ENCODE measurements at places on chromosomes 7 and 10.

GRCh38 chr7:128163473-128163872 lies 77.6 kb upstream of the LEP start:
- DNase-seq: no peak

DNA sequence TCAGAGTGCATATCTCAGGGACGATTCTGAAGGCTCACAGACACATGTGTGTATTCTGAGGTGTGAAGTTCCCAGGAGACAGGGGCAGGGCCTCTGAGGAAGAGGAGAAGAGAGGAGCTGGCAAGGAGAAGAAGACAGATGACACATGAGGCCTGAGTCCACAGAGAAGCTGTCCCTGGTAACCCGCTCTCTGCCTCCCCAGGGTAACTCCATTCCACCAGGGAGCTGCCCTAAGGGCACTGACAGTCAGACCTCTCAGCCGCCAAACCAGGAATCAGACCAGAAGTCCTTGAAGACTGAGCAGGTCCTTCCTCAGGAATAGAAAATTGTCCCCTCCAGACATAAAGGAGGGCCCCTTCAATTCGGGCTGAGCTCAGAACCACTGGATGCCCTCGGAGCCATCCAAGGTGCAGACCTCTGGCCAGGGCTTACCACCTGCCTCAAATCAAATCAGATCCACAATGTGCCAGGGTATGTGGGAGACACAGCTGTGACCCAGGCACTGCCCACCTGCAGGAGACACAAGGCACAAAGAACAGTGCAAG lies 57.4 kb downstream of the TLL2 start:
- DNase-seq: no peak

GRCh38 chr7:148245381-148245780 lies 345.2 kb upstream of the C7orf33 start:
- no peak for DNase-seq

DNA sequence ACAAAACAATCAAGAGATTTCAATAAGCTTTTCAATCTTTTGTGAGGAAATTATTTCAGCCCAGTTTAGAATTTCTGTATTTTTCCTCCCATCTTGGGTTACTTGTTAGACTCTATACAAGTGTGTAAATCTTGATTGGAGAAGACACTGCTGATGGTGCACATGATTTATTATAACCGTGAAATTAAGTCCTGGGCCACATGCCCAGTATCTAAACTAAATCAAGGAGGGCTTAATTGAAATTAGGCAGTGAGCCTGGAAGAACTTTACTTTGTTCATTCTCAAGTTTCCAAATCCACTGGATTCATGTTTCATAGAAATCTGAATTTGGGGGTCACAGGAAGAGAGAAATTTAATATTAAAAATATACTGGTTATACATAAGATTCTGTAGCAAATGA lies 44.5 kb downstream of the CSTF2T start:
- peak; percentile 8 for DNase-seq

DNA sequence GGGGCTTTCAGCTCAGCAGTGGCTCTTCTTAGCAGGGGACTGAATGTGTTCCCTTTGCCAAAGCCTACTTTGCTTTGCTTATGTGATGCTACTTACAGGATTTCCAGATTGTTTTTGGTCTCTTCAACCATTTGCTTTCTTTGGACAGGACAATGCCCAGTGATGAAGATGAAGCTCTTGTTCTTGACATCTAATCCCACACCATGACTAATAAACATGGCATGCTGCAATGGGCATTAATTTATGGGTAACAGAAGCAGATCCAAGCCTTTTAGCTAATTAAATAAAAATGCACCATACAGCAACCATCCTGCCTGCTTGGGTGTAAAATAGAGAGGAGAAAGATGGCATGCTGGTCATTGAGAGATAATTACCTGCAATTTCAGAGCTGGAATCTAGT lies 175.5 kb upstream of the ITGB1 start:
- peak; percentile 60 for DNase-seq

DNA sequence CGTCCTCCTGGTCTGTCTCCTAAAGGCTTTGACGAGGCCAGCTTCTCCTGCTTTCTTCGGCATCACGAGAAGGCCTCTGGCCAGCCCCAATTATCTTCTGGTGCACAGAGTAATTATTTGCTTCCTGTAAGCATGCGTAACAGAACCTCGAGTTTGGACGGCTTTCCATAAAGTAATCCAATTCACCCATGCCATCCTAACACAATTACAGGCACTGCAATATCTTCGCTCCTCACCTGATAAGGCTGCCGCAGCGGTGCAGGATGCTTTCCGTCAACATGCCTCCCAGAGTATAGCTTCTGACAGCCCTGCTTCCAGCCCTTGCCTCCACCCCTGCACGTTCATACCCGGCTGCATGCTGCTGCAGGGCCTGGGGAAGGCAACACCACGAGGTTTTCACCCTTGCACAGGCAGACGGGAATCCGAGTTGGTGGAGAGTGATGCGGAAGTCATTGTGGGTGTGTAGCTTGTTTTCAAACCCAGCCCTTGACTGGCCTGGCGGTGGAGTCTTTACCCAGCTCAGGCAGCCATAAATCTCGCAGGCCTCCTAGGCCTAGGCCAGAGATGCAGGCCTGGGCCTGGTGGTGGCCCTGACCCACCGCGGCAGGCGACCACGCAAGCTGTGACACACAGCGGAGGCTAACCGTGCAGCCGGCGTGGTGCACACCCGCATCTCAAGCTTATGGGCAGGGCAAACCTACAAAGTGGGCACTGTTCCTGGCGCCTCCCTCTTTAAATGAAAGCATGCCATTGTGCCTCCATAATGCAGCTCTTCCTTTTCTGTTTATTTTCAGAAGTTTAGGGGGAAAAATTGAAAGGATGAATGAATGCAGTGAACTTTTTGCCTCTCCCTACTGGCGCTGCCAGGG lies 12.7 kb downstream of the EBF3 start:
- DNase-seq: no peak

DNA sequence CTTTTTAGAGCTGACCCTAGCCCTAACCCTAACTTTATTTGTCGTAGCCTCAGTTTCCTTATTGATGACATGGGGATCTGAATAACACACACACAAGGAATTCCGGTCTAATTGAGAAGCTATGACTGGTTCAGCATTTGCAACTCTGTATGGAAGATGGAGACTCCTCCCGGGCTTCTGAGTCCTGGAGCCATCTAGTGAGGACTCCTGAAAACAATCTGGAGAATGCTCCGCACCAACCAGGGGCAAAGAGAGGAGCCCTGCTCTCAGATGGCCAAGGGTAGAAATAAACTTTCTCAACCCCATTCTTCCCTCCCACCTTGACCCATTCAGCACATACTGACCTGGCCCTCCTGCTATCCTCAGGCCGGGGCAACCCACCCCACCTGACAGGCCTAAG lies 26.4 kb downstream of the MBL2 start:
- DNase-seq: no peak

DNA sequence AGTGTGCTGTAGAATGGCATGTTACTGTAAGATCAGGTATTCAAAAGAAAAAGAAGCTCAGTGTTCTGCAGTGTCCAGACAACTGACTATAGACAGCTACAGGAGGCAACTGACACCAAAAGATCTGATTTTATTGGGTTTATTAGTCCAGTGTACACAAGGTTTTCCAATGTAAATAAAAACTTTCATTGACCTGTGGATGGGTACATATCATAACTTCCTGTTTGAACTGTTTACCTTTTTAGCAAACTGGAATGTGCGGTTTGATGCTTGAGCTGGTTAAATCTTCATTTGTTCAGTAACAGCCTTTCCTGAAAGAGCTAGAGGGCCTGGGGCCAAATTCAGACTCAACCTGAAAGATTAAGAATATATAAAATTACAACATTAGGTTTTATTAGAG lies 172.6 kb upstream of the SP8 start:
- DNase-seq: no peak

DNA sequence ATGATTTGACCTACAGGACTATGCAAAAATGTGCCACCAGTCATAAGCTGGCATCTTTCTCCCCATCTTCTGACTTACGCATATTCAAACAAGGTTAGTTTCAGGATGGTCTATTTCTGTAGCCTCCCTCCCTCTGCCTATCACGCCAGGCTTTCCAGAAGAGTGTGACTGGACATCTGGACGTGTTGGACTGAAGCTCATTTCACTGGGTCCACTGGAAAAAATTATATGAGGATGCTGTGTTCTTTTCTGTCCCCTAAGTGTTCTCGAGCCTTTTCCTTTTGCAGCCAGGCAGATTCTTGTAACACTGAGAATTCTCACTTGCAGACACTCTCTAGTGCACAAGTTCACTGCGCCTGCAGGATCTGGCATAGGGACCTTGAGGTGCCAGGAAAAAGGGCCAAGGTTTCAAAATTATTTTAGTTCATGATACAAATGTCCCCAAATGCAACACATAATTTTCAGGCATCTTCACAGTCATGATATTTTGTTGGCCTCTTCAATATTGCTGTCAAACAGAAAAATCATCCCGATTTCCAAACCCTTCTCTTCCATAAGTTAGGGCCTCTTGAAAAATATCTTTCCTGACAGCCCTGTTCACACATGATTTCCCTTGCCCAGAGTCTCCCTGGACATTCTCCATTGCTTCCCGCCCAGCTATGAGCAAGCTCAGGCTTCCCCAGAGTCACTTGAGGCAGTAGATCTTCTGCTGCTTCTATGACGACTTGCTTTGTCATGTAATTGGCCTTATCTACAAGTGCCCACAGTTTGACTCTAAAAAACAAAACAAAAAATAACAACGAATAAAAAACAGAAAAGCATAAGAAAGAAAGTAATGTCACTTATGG lies 170.4 kb downstream of the BMPER start:
- DNase-seq: peak; percentile 56

GRCh38 chr7:121126801-121127534 lies 138.5 kb downstream of the CPED1 start:
- DNase-seq: peak; percentile 38

GRCh38 chr7:77242554-77242953 lies 42.9 kb upstream of the FGL2 start:
- DNase-seq: no peak

GRCh38 chr7:151861881-151862280 lies 15.0 kb downstream of the PRKAG2 start:
- no peak for DNase-seq

DNA sequence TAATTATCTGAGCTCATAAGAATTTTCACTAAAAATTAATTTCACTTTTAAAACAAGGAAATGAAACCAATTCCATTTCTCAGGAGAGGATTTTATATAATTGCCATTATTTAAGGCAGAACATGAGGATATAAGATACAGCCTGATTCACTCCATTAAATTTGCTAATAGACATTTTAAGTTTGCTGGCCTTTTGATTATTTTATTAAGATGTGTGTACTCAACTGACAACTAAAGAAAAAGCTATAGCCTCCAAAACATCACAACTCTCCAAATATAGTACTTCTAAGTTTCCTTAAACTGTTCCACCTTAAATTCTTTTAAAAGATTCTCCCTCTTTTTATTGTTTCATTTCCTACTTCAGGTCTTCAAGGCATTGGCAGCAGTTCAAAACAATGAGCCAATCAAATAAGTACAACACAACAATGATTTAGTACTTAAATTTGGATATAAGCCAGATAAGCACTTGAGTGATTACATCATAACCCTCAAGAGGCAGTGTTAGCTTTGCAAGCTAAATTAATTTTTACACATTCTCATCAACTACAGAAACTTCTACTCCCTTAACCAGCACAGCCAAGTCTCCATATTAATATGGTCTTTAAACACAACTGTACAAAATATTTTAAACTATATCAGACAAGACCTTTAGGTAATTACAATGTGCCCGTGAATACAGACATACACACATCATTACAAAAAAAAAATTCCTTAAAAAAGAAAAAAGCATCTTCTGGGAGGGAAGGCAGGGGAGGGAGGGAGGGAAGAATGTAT lies 121.8 kb downstream of the KMT2C start:
- DNase-seq: peak; percentile 69

DNA sequence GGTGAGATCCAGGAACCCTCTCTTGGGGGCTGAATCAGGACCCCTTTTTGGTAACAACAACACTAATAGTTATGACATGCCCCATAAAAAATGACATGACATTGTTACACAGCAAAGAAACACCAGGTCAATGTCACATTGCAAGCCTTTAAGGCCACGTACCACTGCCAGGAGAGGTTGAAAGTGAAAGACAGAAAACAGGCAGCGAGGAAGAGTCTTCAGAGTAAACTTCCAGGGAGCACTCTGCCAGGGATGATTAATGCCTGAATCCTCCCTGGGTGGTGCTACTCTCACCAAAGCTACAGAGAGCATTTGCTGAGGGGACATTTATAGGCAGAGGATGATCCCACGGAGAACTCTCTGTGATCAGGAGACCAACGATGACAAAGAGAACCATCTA lies 551.6 kb downstream of the CALN1 start:
- DNase-seq: no peak

DNA sequence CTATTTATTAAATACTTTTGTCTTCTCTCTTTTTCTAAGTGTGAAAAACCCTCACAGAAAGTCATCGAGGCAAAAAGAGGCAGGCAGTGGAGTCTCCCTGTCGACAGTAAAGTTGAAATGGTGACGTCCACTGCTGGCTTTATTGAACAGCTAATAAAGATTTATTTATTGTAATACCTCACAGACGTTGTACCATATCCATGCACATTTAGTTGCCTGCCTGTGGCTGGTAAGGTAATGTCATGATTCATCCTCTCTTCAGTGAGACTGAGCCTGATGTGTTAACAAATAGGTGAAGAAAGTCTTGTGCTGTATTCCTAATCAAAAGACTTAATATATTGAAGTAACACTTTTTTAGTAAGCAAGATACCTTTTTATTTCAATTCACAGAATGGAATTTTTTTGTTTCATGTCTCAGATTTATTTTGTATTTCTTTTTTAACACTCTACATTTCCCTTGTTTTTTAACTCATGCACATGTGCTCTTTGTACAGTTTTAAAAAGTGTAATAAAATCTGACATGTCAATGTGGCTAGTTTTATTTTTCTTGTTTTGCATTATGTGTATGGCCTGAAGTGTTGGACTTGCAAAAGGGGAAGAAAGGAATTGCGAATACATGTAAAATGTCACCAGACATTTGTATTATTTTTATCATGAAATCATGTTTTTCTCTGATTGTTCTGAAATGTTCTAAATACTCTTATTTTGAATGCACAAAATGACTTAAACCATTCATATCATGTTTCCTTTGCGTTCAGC lies 43.4 kb downstream of the TARP start:
- no peak for DNase-seq

DNA sequence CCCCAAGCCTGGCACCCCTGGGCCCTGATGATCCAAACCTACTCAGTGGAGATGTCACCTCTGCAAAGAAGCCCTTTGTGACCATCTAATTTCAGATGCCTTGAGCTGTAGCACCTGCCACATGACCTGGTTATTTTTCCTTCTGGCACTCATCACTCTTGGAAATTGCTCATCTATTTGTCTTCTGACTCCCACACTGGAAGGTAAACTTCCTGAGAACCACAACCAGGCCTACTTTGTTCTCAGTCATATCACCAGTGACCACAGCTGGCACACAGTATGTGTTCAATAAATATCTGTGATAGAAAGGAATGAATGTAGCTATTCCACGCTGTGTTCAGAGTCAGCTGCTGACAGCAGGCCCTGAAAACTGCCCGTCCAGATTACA lies 97.1 kb downstream of the SH3PXD2A start:
- DNase-seq: peak; percentile 48

GRCh38 chr10:101330631-101331225 lies 23.2 kb upstream of the BTRC start:
- peak; percentile 56 for DNase-seq

Measured in AG10803 (cell line).